ENCODE measurements at places on chromosomes 6 and 20.
A peak's percentile ranks its signal among the peaks of the same experiment; 100 is the strongest.

DNA sequence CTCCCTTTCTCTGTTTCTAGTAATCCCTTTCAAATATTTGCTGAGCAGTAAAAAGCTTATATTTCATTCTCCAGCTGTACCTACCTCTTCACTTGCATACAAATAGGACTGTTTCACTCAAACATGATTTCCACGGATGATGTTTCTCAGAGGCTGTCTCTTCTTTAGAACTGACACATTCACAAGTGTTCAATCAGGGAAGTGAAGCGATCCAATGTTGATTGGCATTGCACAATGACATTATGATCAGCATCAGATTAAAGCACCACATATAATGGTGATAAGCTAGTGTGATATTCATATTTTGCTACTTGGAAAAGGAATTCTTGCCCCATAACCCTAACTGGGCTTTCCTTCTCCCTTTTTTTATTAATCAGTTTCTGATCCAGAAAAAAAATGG lies 681.8 kb downstream of the TBC1D32 start:
- no peak for DNase-seq

- DNase-seq, result peak; percentile 57
Observed at GRCh38 chr20:20452254-20452676, 84.4 kb downstream of the INSM1 start.

DNA sequence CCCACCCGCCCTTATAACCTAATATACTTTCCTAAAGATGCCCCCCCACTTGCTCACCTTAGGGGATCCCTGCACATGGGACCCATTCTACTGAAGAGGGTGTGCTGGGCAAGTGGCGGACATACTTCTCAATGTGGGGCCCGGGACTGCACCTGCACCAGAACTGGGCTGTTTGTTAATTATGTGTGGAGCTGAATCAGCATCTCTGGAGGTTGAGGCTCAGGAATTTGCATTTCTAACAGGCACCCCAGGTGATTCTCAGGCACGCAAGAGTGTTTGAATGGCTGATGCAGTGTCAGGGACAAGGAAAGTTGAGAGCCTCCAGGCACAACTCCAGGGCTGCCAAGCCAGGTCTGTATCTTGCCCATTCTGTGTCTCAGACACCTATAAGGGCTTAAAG lies 8.9 kb upstream of the PTPRT start:
- no peak for DNase-seq

GRCh38 chr20:34316196-34316814 lies 13.2 kb upstream of the AHCY start:
- DNase-seq, result no peak

- no peak for DNase-seq
Observed at GRCh38 chr20:13292201-13292885, 71.3 kb downstream of the ISM1 start.

- DNase-seq, result no peak
Observed at GRCh38 chr6:167130008-167130677, 7.2 kb downstream of the CCR6 start.

GRCh38 chr6:32200711-32201475 lies 8.4 kb upstream of the GPSM3 start:
- no peak for DNase-seq

DNA sequence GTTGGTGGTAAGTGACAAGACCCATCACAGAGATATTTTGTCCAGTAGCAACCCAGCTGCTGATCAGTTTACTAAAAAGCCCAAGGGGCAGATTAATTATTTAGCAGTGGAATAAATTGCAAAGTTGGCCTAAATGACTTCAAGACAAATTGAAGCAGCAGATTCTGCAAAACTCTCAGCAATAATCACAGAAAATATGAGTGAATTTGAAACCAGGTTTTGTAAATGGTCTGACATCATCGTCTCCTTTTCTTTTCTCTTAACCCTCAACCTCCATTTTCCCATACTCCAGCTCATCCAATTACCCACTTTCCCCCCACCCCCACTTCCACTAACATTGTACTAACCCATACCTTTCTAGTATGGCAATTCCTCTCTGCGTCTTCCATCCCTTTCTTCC lies 11.3 kb upstream of the PTPRK start:
- no peak for DNase-seq

DNA sequence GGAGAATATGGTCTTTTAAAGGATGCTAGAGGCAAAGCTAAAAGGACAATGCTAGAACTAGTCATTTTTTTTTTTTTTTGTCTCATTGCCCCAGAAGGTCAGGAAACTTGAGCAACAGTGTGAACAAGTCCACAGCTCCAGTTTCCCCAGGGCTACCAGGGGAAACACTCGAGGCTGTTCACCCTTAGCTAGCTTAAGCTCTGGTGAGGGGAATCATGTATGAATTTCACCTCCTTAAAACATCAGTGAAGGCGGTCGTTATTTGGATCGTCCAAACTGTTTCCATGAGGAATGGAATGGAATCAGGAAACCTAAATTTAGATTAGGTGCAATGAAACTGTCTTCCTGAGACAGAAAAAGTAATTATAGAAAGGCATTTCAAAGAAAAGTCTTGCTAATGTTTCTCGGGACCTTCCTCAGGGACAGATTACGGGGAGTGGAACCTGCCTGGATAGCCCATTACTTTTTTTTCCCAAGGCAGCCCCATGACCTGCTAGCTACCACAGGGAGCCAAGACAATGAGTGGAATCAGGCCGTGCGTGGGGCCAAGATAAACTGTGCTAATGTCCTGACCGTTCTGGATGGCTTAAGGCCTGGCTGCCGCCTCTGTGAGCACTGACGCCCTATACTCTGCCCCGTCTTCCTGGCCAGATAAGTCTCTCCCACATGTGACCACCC lies 164.8 kb upstream of the SGK1 start:
- DNase-seq, result no peak

GRCh38 chr6:84667252-84668213 lies 96.9 kb downstream of the TBX18 start:
- DNase-seq, result no peak

- no peak for DNase-seq
Observed at GRCh38 chr6:70651326-70651905, 16.3 kb upstream of the SMAP1 start.

GRCh38 chr6:136784910-136785746 lies 7.1 kb downstream of the MAP3K5 start:
- DNase-seq, result no peak

- no peak for DNase-seq
Observed at GRCh38 chr6:130559166-130559565, 193.3 kb downstream of the TMEM200A start.

- no peak for DNase-seq
Observed at GRCh38 chr6:169784821-169785340, 33.5 kb downstream of the ERMARD start.
